ENCODE measurements at places on chromosomes 11 and 22.

- DNase-seq, result no peak
These were observed 1291.0 kb upstream of the CNTN5 start for GRCh38 chr11:97729546-97730272.

DNA sequence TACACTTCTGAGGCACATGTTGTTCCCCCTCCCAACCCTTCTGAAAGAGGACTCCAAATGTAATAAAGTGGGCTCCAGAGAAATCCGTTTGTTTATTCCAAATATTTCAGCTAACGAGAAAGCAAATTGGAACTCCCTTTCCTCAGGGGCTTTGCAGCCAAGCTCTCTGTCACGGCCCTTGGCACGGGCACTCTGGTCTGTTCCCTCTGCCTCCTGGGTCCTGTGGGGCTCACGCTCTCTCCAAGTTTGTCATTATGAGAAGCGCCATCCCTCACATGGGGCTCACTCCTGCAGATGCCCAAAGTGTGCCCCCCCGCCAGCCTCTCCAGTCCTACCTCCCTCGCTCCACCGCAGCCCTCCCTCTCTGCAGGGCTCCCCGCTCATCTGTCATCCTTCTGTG, 125.4 kb upstream of the POU2AF2 start:
- no peak for DNase-seq

GRCh38 chr11:96167203-96167758, 175.7 kb downstream of the MAML2 start:
- no peak for DNase-seq

DNA sequence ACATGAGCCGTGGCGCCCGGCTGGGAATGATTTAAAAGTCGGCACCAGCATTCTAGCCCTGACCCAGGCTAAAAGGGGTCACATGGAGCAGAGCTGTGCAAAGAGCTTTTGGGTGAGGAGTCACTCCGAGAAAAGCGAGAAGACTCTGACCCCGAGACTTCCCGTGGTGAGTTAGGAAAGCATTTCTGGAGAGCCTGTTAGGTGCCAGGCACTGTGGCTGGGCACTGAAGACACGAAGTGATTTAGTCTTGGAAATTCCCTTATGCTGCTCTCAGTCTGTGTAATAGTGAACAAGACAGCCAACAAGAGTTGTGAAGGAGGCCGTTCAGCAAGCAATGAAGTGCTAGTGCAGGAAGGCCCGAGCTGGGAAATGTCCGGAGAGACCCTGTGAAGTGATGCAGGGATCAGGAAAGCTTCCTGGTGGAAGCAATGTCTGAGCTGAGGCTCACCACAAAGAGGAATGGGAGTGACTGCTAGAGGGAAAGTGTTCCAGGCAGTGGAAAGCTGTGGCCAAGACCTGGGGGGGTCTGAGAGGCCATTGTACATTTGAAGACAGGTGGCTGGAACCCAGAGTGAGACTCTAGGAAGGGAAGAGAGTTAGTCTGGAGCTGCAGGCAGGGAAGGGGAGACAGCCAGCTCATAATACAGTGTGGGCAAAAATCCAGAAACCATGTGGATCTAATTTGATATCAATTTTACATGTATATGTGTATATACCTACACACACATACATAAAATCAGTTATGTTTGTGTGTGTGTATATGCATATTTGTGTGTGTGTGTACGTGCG, 31.6 kb downstream of the MARK2 start:
- no peak for DNase-seq

DNA sequence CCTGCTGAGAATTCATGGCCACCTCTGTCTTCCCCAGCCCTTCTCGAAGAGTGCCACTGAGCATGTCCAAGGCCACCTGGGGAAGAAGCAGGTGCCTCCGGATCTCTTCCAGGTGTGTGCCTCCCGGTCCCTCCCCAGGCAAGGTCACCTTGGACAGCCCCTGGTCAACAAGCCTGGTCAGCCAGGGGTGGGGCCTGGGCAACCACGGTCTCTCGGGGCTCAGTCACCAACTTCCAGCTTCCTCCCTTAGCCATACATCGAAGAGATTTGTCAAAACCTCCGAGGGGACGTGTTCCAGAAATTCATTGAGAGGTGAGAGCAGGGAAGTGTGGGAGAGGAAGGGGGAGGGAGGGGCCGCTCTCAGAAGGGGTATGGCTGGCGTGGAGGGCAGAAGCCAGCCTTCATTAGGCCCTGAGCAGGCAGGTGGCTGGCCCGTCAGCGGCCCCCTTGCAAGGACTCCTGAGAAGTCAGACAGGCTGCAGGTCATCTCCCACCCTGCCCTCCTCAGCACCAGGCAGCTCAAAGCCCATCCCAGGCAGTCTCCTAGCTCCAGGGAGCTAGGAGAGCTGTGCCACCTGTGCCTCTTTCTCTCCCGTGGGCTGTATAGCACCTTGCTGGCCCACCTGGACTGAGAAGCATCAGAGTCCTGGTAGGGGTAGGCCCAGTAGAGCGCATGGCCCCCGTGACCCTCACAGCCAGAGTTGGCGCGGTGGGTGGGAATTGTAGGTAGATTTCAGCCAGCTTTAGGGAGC, 9.3 kb upstream of the ANKRD13D start:
- no peak for DNase-seq

- no peak for DNase-seq
These were observed 308.8 kb downstream of the DYNC2H1 start for GRCh38 chr11:103418014-103418413.

DNA sequence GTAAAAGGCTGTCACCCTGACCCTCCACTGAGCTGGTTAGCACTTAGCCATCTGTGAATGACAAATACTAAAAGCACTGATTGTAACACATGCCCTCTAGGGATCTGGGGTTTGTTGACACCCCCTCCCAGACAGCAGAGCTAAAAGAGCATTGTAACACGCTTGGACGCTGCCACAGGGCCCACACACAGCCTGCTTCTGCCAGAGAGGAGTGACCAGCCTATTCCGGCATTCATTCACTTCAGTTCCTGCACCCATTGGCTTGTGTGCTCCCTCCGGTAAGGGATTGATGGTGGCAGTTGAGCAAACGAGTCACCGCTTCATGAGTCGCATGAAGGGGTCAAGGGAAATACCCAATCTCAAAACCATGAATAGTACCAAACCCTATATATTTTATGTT, 15.8 kb downstream of the OR10D3 start:
- DNase-seq, result no peak

DNA sequence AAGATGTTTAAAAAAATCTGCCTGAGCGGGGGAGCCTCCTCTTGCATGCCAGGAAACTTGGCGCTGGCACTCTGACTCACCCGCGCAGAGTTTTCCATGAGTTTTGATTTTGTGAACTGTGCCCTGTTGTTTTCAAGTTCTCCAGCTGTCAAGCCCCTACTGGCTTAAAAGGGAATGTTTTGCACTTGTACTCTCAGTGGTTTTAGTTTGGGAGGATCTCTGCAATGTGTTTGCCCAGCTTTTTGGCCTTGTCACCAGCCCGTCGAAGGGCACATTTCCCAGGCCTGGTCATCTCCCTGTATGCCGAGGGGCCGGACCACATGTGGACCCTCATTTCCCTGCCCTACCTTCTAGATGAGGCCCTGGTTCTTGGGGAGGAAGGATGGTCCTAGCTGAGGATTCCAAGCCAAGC, 12.2 kb downstream of the MRGPRF start:
- DNase-seq, result peak; percentile 27

Measured in HCT116 (cell line).